ENCODE measurements at places on chromosomes 16 and 17.
A peak's percentile ranks its signal among the peaks of the same experiment; 100 is the strongest.

- DNase-seq = peak; percentile 85
Observed at GRCh38 chr17:82212331-82213250, at the start of gene CCDC57. Gene CCDC57 (minus strand): TSS chr17:82212842. CDS start chr17:82201944, 10,898 bp downstream.

DNA sequence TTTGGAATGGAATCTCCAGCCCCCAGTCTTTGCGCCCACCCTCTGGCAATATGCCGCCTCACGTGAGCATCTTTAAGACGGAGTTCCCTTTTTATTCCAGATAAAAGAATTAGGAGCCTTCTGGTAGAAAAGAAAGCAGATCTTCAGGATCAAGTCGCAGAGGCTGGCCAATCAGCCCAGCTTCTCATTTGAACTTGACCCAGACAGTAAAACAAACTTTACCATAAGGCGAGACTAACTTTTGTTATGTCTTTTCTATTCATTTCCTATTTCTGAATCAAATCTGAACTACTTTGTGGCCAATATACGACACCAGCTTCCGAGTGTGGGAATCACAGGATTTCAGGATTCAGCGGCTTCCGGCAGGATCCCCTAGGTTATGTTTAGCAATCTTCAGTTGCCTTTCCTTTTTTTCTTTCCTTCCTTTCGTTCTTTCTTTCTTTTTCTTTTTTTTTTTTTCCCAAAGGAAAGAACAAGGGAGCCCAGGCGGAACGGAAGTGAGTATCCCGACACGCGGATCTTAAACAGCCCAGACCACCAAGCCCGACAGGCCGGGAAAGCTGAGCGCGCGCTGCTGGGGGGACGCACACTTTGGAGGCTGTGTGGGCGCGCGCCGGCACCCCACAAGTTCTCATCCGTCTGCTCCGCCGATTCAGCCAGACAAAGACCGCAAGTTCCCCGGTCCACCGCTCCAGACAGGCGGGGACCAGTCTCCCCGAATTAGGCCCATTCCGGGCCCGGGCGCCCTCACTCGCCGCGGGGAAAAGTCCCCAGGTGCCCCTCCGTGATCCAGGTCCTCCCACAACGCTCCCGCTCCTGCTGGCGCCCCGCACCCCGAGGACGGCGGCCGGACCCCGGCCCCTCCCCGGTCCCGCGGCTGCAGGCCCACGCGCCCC, 633 bp downstream of the TBC1D16 start:
- DNase-seq = peak; percentile 63

- DNase-seq = no peak
Observed at GRCh38 chr17:4357030-4357628, 9.3 kb downstream of the UBE2G1 start.

DNA sequence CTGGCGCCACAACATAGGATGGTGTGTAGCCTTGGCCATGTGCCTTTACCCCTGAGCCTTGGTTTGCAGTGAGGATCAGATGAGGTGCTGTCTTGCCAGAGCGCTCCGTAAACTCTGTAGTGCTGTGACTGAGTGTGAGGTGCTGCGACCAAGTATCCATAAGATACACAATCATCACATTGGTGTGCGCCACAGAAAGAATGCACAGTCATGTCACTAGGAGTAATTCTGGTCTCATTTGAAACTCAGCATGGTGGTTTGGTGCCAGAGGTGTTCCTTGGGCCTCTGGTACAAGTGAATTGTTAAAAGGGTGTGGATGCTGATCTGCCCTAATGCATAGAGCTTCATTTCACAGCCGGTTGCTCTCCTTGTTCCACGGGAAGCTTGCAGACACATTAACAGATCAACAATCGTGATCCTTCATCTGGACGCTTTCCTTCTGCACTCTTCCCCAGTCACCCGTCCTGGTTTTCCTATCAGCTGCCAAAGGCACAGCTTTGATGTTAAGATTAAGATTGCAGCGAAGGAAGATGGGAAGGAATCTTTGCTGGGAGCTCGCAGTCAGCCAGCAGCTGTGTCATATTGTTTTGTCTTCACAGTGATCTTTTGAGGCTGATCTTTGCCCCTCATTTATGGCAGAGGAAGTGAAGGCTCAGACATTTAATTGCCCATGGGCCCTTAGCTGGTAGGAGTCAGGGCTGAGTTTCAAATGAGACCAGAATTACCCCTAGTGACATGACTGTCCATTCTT, 79.1 kb downstream of the KSR1 start:
- DNase-seq = no peak

Measured in RKO (cell line).